Activated CD4-positive, alpha-beta T cell treated with anti-CD3 and anti-CD28 coated beads for 36 hours (primary cell): ENCODE measurements at places on chromosomes 4 and X.
A peak's percentile ranks its signal among the peaks of the same experiment; 100 is the strongest.

DNA sequence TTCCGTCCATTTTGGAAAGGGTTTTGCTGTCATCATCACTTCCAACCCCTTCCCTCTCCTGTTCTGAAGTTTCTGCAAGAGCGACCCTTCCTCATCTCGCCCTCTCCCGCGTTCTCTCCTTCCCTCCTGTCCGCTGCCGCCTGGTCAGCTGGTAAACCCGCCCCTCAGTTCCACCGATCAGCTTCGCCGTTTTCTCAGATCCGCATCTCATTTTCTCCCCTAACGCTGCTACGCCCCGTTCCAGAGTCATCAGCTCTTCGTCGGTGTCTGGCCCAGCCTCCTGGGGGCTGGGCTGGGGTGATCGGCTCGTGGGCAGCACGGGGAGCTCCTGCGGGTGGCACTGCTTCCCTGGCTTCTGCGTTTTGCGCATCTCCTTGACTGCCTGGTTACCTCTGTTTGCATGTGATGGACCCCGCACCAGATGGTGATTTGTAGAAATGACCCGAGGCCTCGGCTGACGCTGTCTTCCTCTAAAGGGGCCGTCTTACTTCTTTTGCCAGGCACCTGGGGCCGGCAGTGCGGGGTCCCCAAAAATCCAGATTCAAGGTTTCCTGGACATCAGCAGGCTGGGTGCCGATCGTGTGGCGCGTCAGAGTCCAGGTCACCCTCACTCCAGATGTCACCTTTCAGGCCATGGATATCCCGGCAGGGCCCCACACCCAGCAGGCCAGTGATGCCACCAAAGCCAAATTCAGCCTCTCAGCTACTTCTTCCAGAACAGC, 13.4 kb downstream of the CTBP1 start:
- DNase-seq, result no peak

- peak; percentile 88 for DNase-seq
These were observed at the start of gene DAPP1 for GRCh38 chr4:99816545-99817308. TSS of gene DAPP1 (plus strand) at chr4:99816827. CDS start at chr4:99816914, 87 bp downstream.

DNA sequence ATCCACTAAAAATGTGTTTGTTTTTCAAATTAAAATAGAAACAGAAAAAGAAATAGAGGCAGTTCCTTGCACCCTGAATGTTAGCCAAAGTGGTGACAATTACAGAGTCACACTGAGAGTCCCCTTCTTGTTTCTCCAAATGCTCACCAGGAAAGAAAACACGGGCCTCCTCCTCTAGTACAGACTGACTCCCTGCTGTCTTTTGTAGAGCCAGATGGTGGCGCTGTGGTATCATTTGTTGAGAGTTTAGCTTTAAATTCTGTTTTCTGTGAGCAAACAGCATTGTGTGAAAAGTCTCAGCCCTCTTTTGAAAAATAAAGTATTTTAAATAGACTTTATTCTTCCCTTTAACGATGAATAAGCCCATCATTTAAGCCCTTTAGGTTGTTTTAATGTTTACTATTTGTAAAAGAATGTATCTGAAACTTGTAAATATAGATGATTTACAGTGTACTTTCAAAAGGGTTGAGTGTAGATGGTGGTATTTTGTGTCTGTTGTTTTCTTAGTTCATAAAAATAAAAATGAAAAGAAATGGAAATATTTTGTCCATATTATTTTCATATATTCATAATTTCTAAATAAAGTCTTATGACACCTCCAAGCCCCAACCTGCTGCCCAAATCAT, 36.9 kb upstream of the ATOH1 start:
- DNase-seq, result peak; percentile 62

DNA sequence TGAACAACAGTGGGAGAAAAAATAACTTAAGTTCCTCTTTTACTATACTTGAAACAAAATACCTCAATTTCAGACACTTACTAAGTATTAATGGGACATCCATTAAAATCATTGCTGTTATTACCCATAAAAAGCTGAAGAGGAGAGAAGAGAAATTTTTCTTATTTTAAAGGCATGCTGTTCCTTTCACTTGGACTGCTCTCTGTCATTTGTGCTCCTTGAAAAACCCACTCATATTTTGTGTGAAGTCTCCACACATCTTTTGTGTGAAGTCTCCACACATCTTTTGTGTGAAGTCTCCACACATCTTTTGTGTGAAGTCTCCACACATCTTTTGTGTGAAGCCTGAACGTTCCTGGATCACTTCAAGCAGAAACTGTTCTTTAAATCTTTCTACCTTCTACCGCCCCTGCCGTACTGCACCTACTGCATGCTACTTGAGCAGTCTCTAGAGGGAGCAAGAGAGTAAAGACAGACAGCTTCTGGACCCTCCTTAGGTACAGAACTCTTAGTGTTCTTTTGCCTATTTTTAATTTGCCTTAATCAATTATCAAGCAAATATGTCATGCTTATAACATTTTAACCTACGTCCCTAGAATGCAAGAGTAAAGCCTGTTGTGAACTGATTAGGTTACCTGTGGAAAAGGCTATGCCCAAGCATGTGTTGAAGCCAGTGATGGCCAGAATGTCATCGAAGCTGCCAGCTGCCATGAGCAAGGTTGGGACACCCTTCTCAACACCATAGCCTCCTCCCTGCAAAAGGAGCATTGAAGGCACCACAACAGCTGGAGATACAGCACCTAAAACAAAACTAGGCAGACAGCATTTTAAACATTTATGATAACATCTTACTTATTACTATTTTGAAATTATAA, 27.1 kb upstream of the SLC9B1 start:
- peak; percentile 49 for DNase-seq

GRCh38 chr4:89586318-89586717, 250.6 kb downstream of the SNCA start:
- DNase-seq, result no peak

- no peak for DNase-seq
These were observed 59.7 kb downstream of the RAI2 start for GRCh38 chrX:17801431-17801830.

GRCh38 chr4:41323706-41324105, 67.0 kb downstream of the UCHL1 start:
- DNase-seq, result no peak

GRCh38 chr4:108224611-108225053, 55.9 kb upstream of the LEF1 start:
- no peak for DNase-seq

DNA sequence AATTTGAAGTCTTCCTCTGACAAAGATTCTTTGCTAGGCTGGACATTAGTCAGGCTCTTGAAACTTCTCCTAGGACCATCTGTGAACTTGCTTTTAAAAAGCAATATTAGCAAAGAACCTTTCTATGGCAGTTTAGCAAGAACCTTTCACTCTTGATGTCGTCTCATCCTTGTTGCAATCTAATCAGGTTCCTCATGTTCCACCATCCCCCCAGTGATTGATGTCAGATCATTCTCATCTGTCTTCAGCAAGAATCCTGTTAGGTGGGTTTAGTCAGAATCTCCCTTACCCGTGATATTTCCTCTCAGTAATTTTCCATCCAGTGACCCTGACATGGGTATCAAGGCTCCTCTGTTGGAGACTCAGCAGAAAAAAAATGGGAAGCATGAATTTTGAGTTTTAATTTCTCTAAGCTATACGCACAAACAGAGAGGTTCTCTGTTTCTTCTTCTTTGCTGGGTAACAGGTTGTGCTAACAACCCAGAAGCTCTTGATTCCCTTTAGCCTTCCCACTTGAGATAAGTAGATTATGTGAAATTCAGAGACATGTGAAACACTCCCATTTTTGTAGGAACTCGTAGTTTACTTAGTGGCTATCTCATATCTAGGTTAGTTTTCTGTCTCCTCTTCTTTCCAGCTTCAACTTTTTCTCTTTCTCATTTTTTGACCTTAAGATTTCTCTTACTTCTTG, 507.4 kb downstream of the C4orf33 start:
- no peak for DNase-seq

DNA sequence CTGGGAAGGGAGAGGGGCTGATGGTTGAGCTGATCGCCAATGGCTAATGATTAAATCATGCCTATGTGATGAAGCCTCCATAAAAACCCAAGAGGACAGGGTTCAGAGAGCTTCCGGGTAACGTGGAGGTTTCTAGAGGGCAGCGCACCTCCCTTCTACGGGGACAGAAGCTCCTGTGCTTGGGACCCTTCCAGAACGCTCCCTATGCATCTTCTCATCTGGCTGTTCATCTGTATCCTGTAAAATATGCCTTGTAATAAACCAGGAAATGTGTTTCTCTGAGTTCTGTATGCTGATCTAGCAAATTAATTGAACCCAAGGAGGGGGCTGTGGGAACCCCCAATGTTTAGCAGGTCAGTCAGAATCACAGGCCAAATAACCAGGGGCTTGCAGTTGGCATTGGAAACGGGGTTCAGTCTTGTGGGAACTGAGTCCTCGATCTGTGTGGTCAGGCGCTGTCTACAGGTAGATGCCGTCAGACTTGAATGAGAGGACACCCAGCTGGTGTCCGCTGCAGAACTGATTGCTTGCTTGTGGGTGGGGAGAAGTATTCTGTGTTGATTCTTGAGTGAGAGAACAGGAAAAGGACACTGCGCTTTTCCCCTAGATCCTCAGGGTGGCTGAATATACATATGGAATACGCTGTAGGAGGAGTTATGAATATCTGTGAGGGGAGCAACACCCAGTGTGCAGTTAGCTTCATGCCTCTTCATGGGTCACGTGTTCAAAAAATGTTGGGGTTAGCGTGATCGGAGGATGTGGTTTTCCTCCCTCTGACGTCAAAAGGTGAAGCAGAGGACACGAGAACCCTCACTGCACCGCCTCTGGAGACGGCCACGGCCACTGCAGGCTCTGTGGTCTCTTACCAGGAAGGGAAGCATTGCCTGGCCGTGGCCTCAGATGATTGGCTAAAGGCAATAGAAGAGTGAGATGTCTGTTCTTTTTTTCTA, 29.2 kb downstream of the HTT-AS start:
- DNase-seq, result peak; percentile 78

GRCh38 chr4:109266891-109267290, 35.6 kb downstream of the COL25A1 start:
- DNase-seq, result no peak

DNA sequence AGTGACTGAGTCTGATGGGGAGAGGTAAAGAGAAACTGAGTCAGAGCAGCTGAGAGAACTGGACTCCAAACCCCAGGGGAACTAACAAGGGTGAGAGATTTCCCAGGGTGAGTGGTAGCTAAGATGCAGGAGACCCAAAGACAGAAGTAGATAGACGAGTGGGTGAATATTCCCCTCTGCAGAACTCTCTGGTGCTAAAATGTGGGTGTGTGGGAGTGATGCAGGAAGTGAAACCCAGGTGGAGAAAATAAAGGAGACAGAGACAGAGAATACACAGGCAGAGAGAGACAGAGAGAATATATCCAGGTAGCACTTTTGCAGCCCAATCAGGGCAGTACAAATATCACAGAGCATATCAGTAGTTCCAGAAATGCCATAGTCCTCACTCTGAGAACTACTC, 212.5 kb upstream of the ZIC3 start:
- no peak for DNase-seq

- DNase-seq, result no peak
These were observed 25.1 kb downstream of the IGSF1 start for GRCh38 chrX:131264053-131264452.

DNA sequence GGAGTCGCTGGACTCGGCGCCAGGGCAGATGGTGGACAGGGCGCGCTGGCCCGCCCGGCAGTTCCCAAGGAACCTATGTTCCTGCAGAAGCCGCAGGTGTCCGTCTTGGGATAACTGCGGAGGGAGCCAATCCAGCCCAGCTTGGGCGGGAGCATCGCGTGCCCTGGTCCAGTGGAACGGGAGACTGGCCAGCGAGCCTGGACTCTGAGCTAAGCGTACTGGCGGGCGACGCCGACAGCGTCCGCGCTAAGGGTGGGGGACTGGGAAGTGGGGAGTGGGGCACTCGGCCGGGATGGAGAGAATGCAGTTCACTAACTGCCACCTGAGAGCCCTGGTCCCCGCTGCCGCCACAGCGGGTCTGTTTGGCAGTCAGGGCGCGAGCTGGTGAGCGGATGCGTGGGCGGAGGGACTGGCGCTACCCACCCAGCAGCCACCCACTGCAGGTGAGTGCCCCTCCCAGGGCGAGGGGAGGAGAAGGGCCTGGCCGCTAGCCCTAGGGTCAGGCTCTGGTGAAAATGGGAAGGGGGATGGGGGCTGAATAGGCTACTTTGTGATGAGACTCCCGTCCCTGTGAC, 1.3 kb upstream of the MAMLD1 start:
- DNase-seq, result peak; percentile 46

GRCh38 chr4:17315459-17315858, 196.4 kb downstream of the QDPR start:
- DNase-seq, result no peak

- DNase-seq, result no peak
These were observed 227.1 kb upstream of the JADE1 start for GRCh38 chr4:128582427-128582870.

DNA sequence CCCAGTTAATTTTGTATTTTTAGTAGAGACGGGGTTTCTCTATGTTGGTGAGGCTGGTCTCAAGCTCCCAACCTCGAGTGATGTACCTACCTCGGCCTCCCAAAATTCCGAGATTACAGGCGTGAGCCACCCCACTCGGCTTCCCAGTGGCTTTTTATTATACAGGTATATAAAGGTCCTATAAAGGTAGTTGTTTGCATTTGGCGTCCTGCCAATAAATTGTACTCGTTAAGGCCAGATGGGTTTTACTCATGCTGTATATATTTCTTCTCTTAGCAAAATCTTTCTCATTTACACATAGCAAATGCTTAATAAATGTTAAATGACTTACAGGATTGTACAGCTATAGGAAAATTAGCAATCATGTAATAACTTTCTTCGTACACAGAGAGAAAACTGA, 6.9 kb downstream of the SHROOM3 start:
- no peak for DNase-seq

DNA sequence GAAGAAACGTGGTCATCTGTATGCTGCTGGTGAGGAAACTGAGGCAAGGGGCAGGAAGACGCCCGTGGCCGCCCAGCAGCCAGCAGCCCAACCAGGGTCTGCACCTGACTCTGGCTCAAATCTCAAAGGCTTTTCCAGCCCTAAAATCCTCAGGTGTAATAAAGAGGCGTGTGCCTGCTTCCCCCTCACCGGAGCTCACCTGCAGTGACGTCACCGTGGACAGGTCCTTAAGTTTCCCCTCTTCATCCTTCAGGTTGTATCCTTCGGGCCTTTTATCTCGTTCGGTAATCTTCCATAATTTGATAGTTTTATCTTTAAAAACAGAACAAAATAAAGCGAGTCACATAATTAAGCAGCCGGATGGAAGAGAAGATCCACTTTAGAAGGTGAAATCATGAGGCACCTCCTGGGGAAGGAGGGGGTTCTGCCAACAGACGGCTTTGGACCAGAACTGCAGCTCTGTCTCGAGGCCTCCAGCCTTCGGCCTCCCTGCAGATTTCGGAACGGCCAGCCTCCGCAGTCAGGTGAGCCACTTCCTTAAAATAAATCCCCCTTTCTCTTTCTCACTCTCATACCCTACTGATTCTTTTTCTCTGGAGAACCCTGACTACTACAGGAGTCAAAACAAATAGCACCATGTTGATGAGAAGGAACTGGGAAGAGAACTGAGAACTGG, 96.7 kb downstream of the PPP2R2C start:
- no peak for DNase-seq

- DNase-seq, result no peak
These were observed 152.0 kb upstream of the FTHL17 start for GRCh38 chrX:31223817-31224216.
